ENCODE measurements at places on chromosomes 12 and 14.

DNA sequence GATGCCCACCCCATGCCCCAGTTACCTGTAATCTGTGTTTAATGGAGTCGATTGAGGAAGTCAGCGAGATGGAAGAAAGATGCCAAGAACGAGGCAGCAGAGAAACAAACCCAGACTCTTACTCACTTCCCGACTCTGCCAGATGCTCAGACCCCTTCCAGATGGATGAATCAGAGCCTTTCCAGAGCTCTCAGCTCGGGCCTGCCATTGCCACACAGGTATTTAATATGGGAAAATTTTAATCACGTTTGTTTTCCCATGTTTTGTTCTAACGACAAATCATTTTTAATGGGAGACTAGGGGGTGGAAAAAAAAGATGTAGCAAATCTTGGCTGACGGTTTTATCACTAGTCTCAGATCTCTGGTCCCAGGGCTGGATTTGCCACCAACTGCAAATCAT is 72.5 kb upstream of the SRRM4 start:
- H3K36me3 ChIP-seq, result no peaks in the 10 kb centered on the region
- H3K27me3 ChIP-seq, result no peaks in the 10 kb centered on the region
- H3K27ac ChIP-seq, result no peak overlapping the region
- H3K4me3 ChIP-seq, result no peak overlapping the region
- no peaks in the 10 kb centered on the region for H3K4me1 ChIP-seq
- no peak for DNase-seq

- H3K27ac ChIP-seq, result no peak overlapping the region
- no peak overlapping the region for H3K4me3 ChIP-seq
- no peak for DNase-seq
- H3K36me3 ChIP-seq, result no peaks in the 10 kb centered on the region
- no peaks in the 10 kb centered on the region for H3K4me1 ChIP-seq
Measured at GRCh38 chr12:114248527-114248926, 157.4 kb downstream of the TBX5 start.

GRCh38 chr12:85654456-85654840 is 181.8 kb downstream of the RASSF9 start:
- no peak overlapping the region for H3K27ac ChIP-seq
- H3K4me3 ChIP-seq, result no peak overlapping the region
- no peak for DNase-seq
- no peaks in the 10 kb centered on the region for H3K36me3 ChIP-seq
- no peaks in the 10 kb centered on the region for H3K27me3 ChIP-seq

GRCh38 chr12:130582286-130582685 is 133.8 kb downstream of the RIMBP2 start:
- H3K27ac ChIP-seq, result no peak overlapping the region
- H3K4me3 ChIP-seq, result no peak overlapping the region
- no peaks in the 10 kb centered on the region for H3K4me1 ChIP-seq
- peaks cover 1% of the 10 kb centered on the region for H3K27me3 ChIP-seq
- no peaks in the 10 kb centered on the region for H3K36me3 ChIP-seq
- DNase-seq, result no peak

DNA sequence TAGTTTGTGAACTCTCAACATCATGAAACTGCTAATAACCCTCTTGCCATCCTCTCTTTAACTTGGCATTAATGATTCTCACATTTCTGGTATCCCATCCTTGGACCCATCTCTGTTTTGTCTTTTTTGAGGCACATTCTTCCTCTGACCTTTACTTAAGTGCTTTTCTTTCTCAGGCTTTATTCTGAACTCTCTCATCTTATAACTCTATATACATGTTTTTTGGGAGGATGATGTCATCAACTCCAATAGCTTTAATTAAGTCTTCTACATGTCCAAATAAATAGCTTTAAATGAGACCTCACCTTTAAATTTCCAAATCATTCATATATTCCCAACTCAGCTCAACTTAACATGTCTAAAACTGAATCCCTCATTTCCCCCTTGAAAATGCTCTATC is 88.4 kb downstream of the PPFIA2 start:
- no peak overlapping the region for H3K27ac ChIP-seq
- no peaks in the 10 kb centered on the region for H3K27me3 ChIP-seq
- H3K36me3 ChIP-seq, result no peaks in the 10 kb centered on the region
